ENCODE measurements at places on chromosomes 4 and X. TPM values are rescaled to one million over a fixed set of nuclear protein-coding genes. Genes with fewer than 3 reads are reported as not detected.

GRCh38 chr4:37531151-37531550, 155.0 kb downstream of the RELL1 start:
- no peak for DNase-seq

The HELT gene
- total RNA-seq, result not detected

DNA sequence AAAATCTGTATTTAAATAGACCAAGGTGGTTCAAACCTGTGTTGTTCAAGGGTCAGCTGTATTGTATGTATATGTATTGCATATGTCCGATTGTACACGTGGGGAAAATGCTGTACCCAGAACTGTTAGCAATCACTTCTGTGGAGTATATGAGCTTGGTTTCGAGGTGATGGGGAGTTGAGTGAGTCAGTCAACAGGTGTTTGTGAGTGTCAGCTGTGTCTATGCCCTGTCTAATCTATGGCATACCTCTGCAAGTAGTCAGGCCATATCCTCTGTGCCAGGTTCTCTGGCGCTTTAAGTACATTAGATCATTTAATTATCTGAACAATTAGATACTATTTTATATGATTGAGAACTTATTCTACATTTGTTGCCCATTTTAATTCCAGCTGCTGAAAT, 7.4 kb downstream of the ZRSR2 start:
- peak; percentile 15 for DNase-seq

DNA sequence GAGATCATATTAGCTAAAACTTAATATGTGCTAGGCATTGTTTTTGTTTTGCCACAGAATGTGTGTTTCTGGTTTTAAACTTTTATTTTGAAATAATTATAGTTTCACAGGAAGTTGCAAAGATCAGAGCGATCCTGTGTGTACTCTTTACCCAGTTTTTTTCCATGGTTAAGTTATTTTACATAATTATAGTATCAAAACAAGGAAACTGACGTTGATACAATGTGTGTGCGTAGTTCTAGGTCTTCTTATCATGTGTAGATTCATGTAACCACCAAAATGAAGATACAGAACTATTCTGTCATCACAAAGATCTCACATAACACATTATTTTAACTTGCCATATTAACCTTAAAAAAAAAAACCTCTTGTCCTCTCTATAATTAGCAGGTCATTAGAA, 69.2 kb downstream of the BLTP1 start:
- DNase-seq, result no peak

DNA sequence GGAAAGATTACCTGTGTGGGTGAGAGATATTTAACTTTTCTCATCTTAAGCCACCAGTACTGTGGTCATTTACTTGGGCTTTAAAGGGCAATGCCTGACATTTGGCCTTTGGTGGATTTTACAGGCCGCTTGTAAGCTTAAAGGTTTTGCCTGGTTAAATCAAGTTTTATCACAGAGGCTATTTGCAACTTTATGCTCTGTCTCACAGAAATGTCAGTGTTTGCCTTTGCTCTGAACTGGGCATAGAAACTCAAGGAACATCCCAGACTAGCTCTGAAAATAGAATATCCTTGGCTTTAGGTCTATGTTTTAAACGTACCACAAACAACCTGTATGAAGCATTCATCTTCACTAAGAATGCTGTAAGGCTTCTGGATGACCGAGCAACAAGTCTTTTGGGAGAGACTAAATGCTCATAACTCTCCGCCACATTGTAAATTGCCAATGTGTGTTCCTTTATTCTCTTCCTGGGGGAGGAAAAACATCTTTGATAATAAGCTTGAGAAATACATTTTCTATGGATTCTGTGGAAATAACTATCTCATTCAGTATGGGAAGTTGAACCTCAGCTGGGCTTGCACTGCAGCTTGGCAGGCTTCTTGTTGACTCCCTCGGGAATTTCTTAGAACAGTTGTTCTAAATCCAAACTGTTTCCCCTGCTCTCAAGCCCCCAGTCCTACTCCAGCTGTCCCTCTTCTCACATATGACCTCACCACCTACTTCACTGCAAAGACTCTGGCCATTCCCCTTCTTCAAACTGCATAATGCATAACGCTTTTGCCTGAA, 105.8 kb upstream of the WDR44 start:
- DNase-seq, result no peak

The MAGED4 gene
- 0.26 TPM for total RNA-seq

The SAGE1 gene
- not detected for total RNA-seq

The SCD5 gene
- total RNA-seq, result 4.2 TPM

DNA sequence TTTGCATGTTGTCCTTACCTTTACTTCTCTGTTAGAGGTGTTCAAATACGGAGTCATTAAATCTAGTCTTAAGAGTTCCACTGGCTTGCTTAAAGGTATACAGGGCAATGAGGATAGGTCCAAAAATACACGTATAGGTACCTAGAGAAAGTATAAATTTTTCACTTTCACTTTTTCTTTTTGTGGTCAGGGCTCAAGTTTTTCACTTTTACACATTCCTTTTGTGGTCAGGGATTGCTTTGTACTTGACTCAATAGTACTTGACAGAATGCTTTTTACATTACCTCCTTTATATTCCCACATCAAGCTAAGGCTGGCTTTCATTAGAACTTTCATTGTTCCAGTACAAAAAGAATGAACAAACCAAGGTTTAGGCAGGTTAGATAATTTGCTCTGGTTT, 21.7 kb downstream of the TMEM184C start:
- DNase-seq, result no peak

- DNase-seq, result no peak
These were observed 42.4 kb downstream of the PPP3CA start for GRCh38 chr4:101304916-101305315.

- no peak for DNase-seq
These were observed 597.6 kb upstream of the CPEB2 start for GRCh38 chr4:14404730-14405129.

- no peak for DNase-seq
These were observed 540 bp upstream of the HADH start for GRCh38 chr4:107989162-107989536.

DNA sequence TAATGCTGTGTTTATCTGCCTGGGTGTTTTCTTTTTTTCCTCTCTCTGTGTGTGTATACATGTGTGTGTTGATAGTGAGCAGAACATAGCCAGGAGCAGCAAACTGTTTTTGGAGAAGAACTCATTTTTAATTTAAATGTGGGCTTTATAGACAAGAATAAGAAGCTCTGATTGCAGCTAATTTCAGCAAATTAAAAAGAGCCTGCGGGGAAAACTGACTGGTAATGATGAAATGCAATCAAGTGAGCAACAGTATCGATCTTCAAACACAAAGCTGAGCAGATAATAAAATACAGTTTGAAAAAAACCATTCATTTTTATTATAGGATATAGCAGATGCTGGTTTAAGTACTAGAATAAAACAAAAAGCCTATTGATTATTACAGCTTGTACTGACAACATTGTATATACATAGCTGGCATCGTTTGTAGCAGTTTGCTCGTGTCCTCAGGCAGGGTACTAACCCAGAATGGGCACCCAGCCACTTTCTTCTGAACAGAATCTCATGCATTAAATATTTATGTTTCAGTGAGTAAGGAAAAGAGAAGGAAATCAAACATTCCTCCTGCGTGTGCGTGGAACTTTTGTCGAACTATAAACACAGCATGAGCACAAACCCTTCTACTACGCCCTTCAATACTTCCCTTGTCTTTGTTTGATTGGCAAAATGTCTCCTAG, 73.5 kb upstream of the ZFP42 start:
- no peak for DNase-seq

The STATH gene
- not detected for total RNA-seq

DNA sequence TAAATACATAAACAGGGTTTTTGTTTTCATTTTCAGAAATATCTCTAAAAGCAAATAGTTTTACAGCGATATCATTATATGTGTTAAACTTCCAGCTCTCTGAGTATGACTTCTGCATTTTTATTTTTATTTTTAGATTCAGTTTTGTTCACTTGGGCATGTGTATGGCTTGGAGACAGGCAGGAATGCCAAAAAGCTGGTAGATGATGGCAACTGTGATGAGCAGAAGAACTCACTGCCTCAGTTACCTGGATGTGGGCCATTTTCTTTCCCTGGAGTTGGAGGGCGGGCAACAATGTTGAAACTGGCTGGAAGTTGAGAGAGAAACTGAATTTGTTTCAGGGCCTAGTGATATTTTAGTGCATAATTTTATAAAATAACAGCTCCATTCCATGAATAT, 266.4 kb downstream of the ARHGAP24 start:
- DNase-seq, result no peak

The CABS1 gene
- total RNA-seq, result not detected

DNA sequence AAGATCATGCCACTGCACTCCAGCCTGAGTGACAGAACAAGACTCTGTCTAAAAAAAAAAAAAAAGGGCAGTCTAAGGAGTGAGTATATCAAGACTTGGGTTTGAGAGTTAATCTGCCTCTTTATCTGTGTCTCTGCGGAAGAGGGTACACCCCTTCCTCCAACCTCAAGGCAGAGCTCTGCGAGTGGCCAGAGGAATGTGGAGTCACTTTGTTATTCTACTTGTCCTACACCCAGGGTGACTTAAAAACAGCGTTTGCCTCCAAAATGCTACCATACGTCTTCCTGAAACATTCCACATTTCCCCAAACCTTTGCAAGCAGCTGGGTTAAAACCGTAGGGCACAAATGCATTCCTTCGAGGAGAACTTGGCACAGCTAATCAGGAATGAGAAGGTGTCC, 199.9 kb downstream of the SHOX start:
- no peak for DNase-seq

DNA sequence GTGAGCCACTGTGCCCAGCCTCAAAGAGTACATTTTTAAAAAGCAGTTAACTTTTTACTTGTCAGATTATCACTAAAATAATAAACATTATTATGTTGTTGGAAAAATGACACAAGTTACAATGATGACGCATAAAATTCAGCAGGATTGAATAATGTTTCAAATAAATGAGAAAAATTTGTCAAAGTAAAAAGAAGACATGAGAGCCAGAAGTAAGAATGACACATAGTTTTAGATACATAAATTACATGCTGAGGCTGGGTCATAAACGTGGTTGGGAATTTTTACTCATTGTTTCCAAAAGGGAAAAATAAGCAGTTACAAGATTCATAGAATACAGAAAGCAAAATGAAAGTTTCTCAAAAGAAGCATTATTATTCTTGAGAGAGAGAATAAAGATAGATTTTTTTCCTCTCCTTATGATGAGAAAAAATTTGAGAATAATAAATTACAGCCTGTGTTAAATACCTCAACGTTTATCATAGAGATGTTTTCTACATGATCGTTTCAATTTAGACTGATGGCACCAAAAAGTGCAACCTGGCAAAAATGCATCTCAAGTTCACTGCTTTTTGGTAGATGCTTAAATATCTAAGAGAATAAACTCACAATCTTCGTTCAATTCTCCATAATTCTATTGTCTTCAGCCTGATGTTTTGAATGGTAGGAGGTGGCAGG, 40.4 kb downstream of the GUCY1B1 start:
- DNase-seq, result no peak

DNA sequence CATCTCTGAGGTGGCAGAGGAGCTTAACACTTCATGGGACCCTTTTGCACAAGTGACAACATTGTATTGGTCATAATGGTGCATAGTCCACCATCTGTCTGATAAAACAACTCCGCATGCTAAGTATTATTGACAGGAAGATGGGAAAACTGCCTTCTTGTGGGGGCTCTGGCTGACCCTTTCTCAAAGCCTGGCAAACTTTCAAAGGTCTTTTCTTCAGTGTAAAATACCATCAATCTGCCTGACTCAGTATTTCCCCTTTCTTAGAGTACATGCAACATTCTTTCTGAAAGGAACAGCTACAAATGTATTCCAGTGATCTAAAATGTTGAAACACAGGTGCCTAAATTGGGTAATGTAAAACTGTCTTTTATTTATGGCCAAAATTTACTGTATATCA, 89.1 kb downstream of the NAA11 start:
- DNase-seq, result no peak

GRCh38 chr4:17324386-17324830, 187.5 kb downstream of the QDPR start:
- no peak for DNase-seq

The KLB gene
- total RNA-seq, result under 0.01 TPM

DNA sequence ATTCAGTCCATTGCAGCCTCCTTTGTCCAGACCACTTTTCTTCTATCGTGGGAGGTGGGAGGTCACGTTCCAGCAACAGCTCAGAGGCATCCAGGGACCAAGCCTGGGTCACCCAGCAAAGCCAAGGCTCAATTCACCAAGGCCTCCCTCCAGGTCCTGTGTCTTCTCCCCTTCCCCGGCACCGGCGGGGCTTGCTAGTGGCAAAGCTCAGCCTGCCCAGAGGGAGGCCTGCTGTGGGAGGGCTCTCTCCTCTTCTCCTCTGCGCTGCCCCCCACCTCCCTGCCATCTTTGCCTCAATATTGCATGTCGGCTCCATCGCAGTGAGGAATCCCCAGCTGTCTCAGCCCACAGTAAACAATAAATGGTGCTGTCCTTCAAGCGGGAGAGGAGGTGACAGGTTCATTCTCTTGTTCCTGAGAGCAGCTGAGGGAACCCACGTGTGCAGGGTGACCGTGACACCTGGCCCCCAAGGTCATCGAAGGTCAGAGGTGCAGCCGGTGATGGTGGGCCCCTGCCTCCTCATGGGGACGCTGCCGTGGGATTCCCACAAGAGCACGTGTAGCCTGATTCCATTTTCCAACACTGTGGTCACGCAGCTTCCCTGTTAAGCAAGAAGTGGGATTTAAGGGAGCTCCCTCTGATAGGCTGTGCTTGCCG, 111.5 kb upstream of the PSAPL1 start:
- DNase-seq, result no peak

DNA sequence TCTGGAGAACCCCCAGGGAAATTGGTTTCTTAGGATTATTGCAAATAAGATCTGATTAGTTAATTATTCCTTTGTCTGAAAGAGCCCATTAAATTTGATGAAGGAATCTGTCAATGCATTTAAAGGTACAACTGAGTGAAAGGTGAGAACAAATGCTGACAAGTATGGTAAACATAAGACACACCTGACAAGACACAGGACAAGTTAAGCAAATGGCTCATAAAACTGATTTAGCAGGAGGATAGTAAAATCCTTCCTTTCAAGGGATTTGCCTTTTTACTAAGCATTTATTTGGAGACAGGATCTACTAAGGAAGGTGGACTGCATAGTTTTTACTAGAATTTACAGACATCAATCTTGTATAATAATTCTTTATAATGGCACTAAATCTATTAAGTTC, 553.9 kb downstream of the SPRY1 start:
- DNase-seq, result no peak

GRCh38 chr4:90943311-90943710, 816.1 kb downstream of the CCSER1 start:
- peak; percentile 88 for DNase-seq

GRCh38 chrX:110847334-110847733, 51.7 kb upstream of the CHRDL1 start:
- peak; percentile 54 for DNase-seq

DNA sequence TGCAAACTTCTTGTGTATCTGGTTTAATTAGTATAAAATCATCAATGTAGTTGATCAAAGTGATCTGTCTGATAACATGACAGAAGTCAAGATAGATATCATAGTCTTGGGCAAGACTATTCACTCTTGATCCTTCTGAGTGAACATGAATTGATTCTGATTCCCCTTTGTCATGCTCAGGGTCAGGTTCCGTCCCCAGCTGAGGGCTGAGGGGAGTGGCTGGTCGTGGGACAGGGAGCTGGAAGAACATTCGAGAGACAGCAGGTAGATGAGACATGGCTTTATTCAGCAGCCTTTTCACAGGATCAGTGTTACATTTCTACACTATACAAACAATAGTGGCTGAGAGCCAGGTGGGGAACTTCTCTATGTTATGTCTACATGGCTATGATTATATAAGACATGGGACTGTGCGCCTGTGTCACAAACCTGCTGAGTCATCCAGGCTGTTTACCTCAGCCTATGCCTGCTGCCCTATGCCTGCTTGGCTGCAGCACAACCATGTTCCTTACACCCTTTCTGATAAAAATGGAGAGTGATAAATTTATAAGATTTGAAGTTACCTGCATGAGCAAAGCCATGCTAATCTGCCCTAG, 586.9 kb upstream of the NR3C2 start:
- peak; percentile 59 for DNase-seq

Measured in bronchial epithelial cell (primary cell).